Suppressor macrophage (primary cell): ENCODE measurements at places on chromosomes 11 and 22.
A peak's percentile ranks its signal among the peaks of the same experiment; 100 is the strongest.

DNA sequence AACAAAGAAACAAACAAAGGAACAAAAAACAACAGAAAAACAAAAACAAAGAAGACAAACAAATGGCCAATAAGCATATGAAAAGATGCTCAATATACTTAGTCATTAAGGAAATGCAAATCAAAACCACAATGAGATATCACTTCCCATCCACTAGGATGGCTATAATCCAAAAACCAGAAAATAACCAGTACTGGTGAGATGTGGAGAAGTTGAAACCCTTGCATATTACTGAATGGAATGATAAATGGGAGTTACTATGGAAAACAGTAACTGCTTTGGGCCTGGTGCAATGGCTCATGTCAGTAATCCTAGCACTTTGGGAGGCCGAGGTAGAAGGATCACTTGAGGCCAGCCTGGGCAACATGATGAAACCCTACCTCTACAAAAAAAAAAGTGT lies 44.9 kb upstream of the RBFOX2 start:
- no peak for DNase-seq

DNA sequence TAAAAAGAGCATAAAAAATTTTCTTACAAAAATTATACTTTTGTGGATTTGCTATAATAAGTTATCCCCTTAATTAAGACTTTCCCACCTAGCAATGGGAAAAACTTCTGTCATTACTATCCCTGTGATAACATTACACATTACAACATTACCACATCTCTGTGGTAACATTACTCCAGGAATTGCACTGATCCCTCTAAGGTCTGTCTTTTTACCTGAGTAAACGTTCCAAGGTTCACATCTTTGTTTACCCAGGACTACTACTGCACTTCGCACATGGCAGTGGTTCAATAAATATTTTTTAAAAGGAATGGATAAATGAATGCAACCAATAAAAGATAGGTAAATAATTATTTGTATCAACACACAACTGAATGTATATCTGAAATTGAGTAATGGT lies 92.4 kb upstream of the NOX4 start:
- DNase-seq = no peak

DNA sequence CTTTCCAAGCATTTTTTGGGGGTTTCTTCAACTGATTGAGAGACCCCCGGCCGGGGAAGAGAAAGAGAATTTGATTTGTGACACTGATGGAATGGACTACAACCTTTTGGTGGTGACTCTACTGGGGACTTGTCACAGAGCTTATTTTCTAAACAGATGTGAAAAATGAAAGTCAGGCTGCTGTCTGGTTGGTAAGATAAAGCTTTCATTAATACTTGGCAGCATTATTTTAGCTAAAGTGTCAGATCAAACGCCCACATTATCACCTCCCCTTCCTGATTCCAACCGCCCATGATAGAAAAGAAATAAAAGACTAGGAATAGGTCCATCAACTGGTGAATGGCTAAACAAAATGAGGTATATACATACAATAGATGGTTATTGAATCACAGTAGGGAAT lies 45.6 kb upstream of the EHF start:
- no peak for DNase-seq

GRCh38 chr11:115291325-115291724 lies 212.9 kb downstream of the CADM1 start:
- DNase-seq = no peak

GRCh38 chr11:87219266-87219665 lies 181.5 kb downstream of the TMEM135 start:
- no peak for DNase-seq

DNA sequence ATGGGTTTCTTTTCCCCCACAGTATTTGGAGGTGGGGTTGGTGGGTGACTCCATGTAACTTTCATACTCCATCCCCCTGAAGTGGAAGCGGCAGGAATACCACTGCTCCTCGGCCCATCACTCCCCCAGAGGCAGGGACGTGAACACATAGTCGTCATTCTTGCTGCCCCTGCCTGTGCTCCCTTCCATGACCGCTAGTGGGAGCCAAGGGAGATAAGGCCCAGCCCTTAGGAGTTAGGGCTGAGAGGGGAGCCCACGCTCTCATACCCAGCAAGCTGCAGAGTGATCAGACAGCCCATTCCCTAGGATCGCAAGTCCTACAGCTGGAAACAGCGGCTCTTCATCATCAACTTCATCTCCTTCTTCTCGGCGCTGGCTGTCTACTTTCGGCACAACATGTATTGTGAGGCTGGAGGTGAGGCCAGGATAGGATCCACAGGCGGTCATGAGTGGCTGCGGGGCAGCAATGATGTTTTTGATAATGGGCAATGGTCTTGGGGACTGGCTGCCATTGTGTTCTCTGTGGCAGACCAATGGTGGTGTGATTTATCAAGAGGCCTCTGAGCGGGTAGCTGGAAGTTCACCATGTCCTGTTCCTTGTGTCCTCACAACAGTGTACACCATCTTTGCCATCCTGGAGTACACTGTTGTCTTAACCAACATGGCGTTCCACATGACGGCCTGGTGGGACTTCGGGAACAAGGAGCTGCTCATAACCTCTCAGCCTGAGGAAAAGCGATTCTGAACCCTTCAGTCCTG lies 15.9 kb downstream of the RHOG start:
- peak; percentile 91 for DNase-seq

- DNase-seq = no peak
Observed at GRCh38 chr11:125999234-125999880, 53.5 kb downstream of the VSIG10L2 start.

- no peak for DNase-seq
Observed at GRCh38 chr11:44859528-44859925, 91.2 kb downstream of the TP53I11 start.

DNA sequence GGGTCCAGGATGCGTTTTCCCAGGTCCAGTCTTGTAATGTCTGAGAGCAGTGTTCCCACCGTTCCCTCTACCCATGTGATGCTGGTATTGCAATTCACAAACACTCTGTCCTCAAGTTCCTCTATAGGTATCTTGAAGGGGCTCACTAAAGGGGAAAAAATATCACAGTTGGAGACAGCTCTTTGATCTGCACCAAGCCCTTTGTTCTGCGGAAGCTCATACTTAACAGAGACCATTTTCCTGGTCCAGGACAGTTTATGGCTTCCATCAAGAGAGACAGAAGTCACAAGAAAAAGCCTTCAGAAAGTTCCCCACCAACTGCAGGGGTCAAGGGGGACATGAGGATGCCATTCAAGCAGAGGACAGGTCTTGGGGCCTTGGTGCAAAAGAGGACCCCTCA lies 2.1 kb downstream of the CD3D start:
- DNase-seq = no peak

GRCh38 chr11:111379602-111380136 lies 594 bp upstream of the POU2AF1 start:
- DNase-seq = no peak

DNA sequence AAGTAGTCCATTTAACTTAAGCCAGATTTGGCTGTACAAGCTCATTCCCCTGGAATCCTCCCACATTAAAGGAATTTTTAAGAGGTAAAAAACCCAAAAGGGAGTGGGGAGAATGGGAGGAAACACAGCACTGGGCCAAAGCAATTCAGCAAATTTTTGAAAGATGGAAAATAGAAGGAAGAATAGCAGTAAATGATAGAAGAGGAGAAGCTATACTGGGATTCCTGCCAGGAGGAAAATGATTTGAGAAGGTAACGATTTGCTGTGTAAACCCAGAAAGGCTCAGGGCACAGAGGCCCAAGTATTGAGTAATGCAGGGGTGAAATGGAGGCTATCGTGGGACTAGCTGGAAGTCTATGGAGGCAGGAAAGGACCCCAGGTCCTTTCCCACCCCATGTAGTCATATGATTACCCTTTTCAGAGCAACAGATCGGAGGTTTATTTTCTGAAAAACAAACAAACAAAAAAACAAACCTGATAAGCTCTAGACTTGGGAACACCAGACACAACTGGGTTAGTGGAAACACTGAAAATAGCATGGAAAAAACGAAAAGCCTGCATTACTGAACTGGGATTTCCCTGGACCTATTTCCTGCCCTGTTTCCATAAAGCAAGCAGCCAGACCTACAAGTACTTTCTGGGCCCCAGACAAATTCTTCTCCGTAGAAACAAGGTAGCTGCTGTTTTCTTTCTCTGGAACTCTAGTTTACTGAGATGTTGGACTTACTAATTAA lies 140.0 kb downstream of the SWAP70 start:
- DNase-seq = no peak

GRCh38 chr11:94528551-94528950 lies 15.2 kb upstream of the FUT4 start:
- DNase-seq = no peak

- no peak for DNase-seq
Observed at GRCh38 chr11:115535781-115536180, 31.6 kb upstream of the CADM1 start.

GRCh38 chr11:70305501-70305900 lies 35.0 kb downstream of the PPFIA1 start:
- no peak for DNase-seq

GRCh38 chr11:94271885-94272372 lies 32.5 kb upstream of the IZUMO1R start:
- DNase-seq = no peak

GRCh38 chr11:68658097-68658496 lies 26.2 kb upstream of the GAL start:
- no peak for DNase-seq

DNA sequence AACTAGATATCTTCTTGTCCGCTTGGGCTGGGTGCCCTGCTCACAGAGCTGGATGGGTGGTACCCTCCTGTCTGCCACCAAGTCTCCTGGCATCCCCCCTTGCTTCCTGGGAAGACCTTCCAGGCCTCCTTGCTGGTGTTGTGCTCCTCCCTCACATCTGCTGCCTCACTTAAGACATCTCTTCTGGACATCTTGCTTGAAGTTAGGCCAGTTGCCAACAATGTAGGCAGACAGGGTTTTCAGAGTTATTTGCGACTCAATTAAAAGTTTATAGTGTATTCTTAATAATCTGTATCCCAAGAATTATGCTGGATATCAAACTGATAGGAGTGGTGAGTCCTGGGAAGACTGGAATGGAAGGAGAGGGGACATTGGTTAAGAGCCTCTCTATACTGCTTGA lies 64.0 kb upstream of the TNRC6B start:
- no peak for DNase-seq

GRCh38 chr11:95248666-95249467 lies 17.9 kb upstream of the SESN3 start:
- peak; percentile 31 for DNase-seq

- no peak for DNase-seq
Observed at GRCh38 chr22:19719050-19719482, 4.3 kb upstream of the GP1BB start.

GRCh38 chr11:68821670-68822069 lies 20.0 kb downstream of the CPT1A start:
- DNase-seq = no peak

- no peak for DNase-seq
Observed at GRCh38 chr22:42385696-42386095, 46.5 kb downstream of the NFAM1 start.

DNA sequence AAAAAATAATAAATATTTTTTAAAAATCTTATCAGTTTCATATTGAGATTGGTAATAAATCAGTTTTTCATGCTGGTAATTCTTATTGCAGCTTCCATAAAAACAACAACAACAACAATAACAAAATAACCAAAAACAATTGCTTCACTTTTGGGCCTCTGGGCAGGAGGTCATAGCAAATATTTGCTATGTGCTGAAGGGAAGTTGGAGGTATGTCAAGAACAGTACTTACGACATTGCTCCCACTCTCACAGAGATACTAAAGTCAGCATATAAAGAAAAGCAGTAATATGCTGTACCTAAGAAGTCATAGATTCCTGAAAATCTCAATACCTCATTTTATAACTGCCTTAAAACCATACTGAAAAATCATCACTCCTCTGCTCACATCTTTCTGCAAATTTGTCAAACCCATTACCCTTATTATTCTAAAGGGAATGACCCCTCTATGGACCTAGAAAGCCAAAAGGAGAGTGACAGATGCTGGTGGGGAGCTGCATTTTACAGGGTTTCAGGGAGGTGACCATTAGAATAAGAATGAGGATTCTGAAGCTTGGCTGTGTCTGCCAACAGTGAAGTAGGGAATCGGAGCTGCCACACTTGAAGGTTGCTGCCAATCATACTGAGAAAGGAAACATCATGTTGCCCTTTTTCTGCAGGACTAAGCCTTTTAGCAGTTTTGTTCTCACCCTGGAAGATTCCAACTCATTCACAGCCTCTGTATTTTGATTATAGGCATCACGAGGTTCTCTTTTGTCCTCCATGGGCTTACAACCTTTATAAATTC lies 742.9 kb downstream of the LRRC4C start:
- DNase-seq = no peak

- peak; percentile 29 for DNase-seq
Observed at GRCh38 chr11:11998091-11998781, 10.2 kb downstream of the DKK3 start.

GRCh38 chr11:20563866-20564265 lies 35.5 kb upstream of the SLC6A5 start:
- no peak for DNase-seq

DNA sequence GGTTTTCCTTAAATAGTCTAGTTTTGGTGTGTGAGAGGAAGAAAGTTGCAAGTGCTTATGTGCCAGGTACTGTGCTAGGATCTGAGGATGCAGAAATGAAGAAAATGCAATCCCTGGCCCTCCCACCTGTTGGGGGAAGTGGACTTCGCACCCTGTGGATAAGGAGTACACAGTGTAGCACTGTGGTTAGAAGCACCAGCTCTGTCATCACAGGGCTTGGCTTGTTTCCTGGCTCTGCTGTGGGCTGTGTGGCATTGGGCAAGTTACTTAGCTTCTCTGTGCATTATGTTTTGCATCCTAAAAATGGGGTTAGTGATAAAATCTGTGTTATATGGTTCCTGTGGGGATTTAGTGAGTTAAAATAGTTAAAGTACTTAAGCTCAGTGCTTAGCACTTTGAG lies 68.2 kb downstream of the ENDOD1 start:
- DNase-seq = no peak

- DNase-seq = no peak
Observed at GRCh38 chr11:12413141-12414052, 36.0 kb downstream of the PARVA start.

DNA sequence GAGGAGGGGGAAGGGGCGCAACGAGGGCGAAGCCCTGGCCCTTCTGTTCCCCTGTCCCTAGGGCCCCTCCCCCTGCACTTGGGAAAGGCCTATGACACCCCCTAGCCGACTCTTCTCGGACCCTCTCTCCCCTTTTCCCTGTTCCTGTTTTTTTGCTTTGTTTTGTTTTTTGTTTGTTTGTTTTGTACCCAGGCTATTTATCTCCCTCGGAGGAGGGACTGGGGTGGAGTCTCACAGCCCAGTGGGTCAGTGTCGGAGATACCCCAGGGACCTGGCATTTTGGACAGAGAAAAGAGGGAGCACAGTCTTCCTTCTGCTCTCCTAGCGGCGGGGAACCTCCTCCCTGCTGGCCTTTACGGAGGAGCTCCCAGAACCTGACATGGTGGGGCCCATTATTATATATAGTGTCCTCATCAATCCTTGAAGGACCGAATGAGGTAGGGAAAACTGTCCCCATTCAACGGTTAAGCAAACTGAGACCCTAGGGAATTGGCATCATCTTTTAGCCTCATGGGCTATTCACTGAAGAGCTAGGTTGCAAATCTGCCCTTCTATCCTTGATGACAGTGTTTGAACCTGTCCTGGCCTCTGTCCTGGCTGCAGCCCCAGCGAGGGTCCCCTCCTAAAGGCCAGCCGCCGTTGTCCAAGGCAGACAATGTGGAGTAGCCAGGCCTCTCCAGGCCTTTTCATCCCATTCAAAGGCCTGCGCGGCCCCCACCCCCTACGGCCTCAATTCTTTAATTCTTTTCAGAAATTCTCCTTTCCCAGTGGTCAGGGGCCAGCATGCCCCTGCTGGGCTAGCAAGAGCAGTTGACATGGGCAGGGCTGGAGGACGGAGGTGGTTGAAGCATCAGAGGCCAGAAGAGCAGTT lies 911 bp downstream of the EMID1 start:
- DNase-seq = no peak

- no peak for DNase-seq
Observed at GRCh38 chr11:28092786-28093185, 15.2 kb downstream of the KIF18A start.
